ENCODE measurements at places on chromosomes 5 and 9. TPM values are rescaled to one million over a fixed set of nuclear protein-coding genes. Genes with fewer than 3 reads are reported as not detected.

Gene PAM
- total RNA-seq: 125 TPM

Gene ACTBL2
- not detected for total RNA-seq

Gene STPG3
- not detected for total RNA-seq

Gene JAKMIP2
- 1.8 TPM for total RNA-seq

Gene SLC6A3
- not detected for total RNA-seq

Gene KIAA0825
- total RNA-seq: 1.3 TPM

Gene TAF11L3
- total RNA-seq: not detected

Gene GAS1
- 238 TPM for total RNA-seq

Gene NRG2
- total RNA-seq: 0.12 TPM

Gene PCDHB15
- total RNA-seq: under 0.01 TPM

Gene ITGA1
- total RNA-seq: 34.0 TPM

Gene C9orf50
- not detected for total RNA-seq

Gene PCBD2
- 2.0 TPM for total RNA-seq

Gene PFN3
- not detected for total RNA-seq

Gene CD72
- 2.2 TPM for total RNA-seq

Gene TMEM171
- total RNA-seq: 3.5 TPM

Gene SLC46A2
- not detected for total RNA-seq

Gene C5orf46
- total RNA-seq: not detected

Gene CORO2A
- total RNA-seq: 1.6 TPM

Gene PTGDS
- total RNA-seq: 304 TPM

Gene SUSD3
- total RNA-seq: 8.6 TPM

Gene CDC25C
- total RNA-seq: 0.12 TPM

Gene AQP3
- total RNA-seq: 5.4 TPM

Gene SLC45A2
- not detected for total RNA-seq

Gene SYK
- not detected for total RNA-seq

Gene ANKRD55
- not detected for total RNA-seq

Gene PCDHA12
- not detected for total RNA-seq

Gene GRM6
- total RNA-seq: not detected

Gene CENPH
- total RNA-seq: 3.4 TPM

Gene CDX1
- 0.12 TPM for total RNA-seq

Gene IL6ST
- total RNA-seq: 514 TPM

Gene ASPN
- total RNA-seq: 27.6 TPM

Gene SLC31A2
- total RNA-seq: 10.6 TPM

Gene CCDC69
- 12.9 TPM for total RNA-seq

Gene GPR150
- 0.26 TPM for total RNA-seq

Gene SH3GL2
- not detected for total RNA-seq

Gene FOXD4L5
- total RNA-seq: 0.94 TPM

Gene ALDH7A1
- 24.3 TPM for total RNA-seq

Gene INSL4
- total RNA-seq: not detected

Gene TXNDC8
- not detected for total RNA-seq

Gene KIF4B
- total RNA-seq: not detected

Gene FOXI1
- total RNA-seq: not detected

Gene ALDH1A1
- 6.9 TPM for total RNA-seq

Gene TSSK1B
- not detected for total RNA-seq

Gene LHX3
- total RNA-seq: not detected

Gene CATSPER3
- not detected for total RNA-seq

Gene MVB12B
- total RNA-seq: 2.8 TPM

Gene DNM1
- total RNA-seq: 14.8 TPM

Gene SLC34A1
- not detected for total RNA-seq

Gene MRPS27
- total RNA-seq: 62.8 TPM

Gene BNC2
- 19.5 TPM for total RNA-seq

Gene MEF2C
- total RNA-seq: 4.1 TPM

Gene CNTFR
- 9.9 TPM for total RNA-seq

Gene PDE8B
- total RNA-seq: 0.09 TPM

All from pericardium fibroblast (primary cell).